Endothelial cell (in vitro differentiated cells): ENCODE measurements at places on chromosomes 13 and 19.
A peak's percentile ranks its signal among the peaks of the same experiment; 100 is the strongest.

- peak; percentile 90 for DNase-seq
These were observed 4.7 kb upstream of the PRMT1 start for GRCh38 chr19:49672131-49672919.

GRCh38 chr13:99916366-99917103 lies 55.0 kb downstream of the ZIC5 start:
- DNase-seq, result peak; percentile 38

- DNase-seq, result no peak
These were observed 742.2 kb upstream of the SLITRK6 start for GRCh38 chr13:86541461-86541860.

- DNase-seq, result no peak
These were observed 120.3 kb downstream of the PTPRS start for GRCh38 chr19:5220361-5220760.

DNA sequence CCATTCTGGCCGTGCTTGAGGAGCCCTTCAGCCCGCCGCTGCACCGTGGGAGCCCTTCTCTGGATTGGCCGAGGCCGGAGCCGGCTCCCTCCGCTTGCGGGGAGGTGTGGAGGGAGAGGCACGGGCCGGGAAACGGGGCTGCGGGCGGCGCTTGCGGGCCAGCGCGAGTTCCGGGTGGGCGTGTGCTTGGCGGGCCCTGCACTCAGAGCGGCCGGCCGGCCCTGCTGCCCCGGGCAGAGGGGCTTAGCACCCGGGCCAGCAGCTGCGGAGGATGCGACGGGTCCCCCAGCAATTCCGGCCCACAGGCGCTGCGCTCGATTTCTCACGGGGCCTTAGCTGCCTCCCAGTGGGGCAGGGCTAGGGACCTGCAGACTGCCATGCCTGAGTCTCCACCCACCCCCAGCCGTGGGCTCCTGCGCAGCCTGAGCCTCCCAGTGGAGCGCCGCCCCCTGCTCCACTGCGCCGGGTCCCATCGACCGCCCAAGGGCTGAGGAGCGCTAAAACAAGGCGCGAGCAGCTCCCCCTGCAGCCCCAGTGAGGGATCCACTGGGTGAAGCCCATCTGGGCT lies 76.5 kb downstream of the PCDH20 start:
- DNase-seq, result no peak

- no peak for DNase-seq
These were observed 12.3 kb downstream of the LATS2 start for GRCh38 chr13:21048901-21049698.

GRCh38 chr13:44652168-44652567 lies 76.0 kb upstream of the TSC22D1 start:
- no peak for DNase-seq

GRCh38 chr19:49932041-49932451 lies 2.7 kb upstream of the NUP62 start:
- no peak for DNase-seq

GRCh38 chr13:41548031-41548430 lies 90.7 kb downstream of the RGCC start:
- no peak for DNase-seq

- DNase-seq, result no peak
These were observed 9.6 kb upstream of the RSPH6A start for GRCh38 chr19:45824531-45825262.

DNA sequence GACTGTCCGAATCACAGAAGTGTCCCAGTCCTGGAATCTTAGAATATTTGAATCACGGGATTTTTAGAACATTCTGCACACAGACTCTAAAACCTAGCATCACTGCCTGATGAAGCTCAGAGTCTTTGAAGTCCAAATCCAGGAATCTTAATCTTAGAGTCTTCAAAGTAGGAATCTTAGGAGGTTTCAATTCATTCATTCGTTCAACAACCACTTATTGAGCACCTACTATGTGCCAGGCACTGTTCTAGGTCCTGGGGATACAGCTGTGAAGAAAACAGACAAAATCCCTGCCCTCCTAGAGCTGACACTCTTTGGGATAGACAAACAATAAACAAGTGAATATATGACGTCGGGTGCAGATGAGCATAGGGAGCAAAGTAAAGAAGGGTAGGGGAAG lies 1.7 kb downstream of the RTN2 start:
- no peak for DNase-seq

DNA sequence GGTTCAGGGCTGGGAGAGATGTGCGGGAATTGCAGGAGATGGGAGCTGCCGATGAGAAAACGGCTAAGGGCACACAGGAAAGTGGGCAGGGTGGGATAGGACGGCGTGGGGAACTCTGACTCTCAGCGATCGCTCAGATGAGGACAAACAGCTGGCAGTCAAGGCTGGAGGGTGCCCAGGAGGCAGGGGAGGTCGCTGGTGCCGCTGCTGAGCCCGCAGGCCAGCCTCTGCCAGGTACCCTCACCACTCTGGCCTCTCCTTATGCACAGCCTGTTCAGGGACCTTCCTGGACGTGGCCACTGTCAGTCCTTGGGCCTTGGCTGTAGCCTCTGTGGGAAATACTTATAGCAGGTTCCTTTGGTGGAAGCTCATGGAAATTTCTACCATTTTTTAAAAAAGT lies 308.6 kb downstream of the TEX29 start:
- no peak for DNase-seq

GRCh38 chr19:2446381-2446780 lies 10.4 kb downstream of the LMNB2 start:
- DNase-seq, result no peak

DNA sequence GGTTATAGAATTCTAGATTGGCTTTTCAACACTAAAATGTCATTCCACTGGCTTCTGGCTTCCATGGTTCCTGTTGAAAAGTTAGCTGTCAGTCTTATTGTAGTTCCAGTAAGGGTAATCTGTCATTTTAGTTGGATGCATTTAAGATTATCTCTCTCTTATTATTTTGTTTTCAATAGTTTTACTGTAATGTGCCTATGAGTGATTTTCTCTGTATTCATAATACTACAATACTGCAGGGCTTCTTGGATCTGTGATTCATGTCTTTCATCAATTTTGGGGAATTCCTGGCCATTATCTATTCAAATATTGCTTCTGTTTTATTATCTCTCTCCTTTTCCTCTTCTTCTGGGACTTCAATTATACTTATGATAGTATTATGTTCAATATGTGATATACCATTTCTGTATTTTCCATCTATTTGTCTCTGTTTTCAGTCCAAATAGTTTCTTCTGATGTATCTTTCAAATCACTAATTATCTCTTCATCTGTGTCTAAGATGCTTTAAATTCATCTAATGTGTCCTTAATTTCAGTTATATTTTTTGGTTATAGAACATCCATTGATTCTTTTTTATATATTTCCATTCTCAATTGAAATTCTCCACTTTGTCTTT lies 101.5 kb downstream of the KCTD15 start:
- no peak for DNase-seq

GRCh38 chr13:60583911-60584753 lies 187.1 kb downstream of the TDRD3 start:
- no peak for DNase-seq

DNA sequence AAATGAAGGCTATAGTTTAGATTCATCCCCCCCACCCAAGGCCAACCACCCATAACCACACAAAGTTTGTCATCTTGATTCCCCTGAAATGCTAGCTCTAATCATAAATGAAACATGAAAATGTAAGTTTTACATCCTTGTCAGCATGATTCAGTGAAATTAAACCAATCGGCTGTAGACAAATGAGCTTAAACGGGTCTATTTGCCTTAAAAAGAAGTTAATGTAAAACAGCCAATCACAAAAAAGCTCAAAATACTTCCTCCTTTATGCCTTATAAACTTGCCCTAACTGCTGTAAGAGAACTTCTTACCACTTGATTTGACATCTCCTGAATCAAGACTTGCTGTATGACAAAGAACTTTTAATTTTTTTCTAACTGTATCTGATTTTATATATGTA lies 34.5 kb upstream of the MRI1 start:
- no peak for DNase-seq
